KBM-7 (cell line): ENCODE measurements at places on chromosomes 6 and 20.

DNA sequence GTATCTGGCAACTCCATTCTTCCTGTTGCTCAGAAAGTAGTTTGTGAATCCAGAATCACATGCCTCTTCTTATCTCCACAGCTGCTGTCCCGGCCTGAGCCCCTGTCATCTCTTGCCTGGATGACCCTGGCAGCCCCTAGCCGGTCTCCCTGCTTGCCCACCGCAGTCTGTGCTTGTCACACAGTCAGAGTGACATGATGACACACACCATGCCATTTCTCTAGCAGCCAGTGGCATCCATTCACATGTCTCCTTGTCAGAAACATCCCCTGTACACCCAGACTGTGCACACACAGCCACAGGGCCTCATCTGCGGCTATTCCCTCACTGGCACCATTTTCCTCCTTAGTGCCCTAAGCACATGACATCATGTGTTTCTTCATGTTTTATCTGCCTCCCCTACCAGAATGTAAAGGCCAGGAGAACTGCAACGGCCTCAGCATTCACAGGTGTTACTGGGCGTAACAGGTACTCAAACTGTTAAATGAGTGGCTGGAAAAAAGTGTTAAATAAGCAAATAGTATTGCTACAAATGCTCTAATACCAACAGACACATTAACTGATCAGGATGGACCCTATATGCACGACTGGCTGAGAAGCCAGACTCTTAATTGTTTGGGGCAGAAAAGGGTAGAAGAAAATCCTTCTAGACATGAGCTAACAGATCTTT lies 9.6 kb downstream of the ABHD12 start:
- DNase-seq = no peak

- peak; percentile 66 for DNase-seq
Observed at GRCh38 chr6:100116411-100117194, 122.6 kb upstream of the MCHR2 start.

GRCh38 chr6:27161946-27162603 lies 85.4 kb upstream of the PRSS16 start:
- DNase-seq = peak; percentile 79

DNA sequence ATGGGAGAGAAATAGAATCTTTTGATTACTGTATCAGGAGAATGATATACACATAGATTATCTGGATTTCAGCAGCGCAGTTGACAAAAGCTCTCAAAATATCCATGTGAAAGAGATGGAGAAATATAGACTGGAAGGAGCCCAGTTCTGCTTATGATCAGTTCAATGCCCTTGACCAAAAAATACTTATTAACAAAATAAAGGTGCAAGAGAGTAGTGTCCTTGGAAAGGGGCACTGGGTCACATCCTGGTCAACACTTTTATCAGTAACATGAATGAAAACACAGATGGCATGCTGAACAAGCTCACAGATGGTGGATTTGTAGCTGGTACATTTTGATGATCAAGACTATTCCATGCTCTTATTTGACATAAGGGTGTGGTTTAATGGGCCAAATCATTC lies 63.9 kb upstream of the PLEKHG1 start:
- no peak for DNase-seq

- peak; percentile 86 for DNase-seq
Observed at GRCh38 chr6:219641-220198, 72.6 kb upstream of the DUSP22 start.

DNA sequence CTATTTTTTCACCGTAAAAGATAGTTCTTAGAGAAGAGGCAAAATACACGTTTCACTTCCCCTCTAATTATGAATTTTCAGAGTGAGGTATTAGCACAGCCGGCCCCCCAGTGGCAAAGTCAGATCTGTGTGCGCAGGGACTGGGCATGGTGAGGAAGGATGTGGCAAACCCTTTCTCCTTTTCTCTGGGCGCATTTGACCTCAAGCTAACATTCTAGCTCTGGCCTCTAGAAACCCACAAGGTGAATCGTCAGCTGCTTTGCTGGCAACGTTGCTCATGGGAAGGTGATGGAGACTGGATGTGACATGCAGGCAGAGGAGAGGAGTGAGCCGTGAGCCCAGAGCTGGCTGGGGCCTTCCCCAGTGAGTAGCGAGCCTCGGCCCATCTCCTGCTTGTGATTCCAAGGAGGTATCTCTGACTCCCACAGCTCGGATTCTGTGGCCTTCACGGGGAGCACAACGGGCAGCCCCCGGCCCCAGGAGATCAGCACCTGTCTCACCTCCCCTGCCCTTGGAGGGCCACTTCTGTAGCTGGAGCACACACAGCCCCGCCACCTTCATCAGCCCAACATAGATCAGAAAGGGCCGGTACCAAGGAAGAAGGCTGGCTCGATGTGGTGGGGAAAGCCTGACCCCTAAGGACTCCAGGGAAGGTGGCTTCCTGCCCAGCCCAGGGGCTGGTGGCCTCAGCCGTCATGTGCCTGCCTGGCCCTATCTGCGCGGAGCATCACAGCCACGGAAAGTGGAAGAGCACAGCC lies 152.8 kb downstream of the TAF4 start:
- no peak for DNase-seq

DNA sequence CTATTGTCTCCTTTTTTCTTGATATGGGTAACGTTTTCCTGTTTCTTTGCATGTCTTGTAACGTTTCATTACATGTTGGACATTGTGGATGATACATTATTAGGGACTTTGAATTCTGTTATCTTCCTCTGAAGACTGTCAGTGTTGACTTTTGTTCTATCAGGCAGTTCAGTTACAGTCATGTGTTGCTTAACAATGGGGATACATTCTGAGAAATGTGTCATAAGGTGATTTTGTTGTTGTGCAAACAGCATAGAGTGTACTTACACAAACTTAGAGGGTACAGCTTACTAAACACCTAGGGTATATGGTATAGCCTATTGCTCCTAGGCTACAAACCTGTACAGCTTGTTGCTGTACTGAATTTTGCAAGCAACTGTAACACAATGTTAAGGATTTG lies 64.7 kb downstream of the AK9 start:
- DNase-seq = no peak

GRCh38 chr20:49515586-49515985 lies 33.1 kb upstream of the KCNB1 start:
- DNase-seq = no peak

- DNase-seq = no peak
Observed at GRCh38 chr6:41021832-41022231, 17.2 kb downstream of the UNC5CL start.

GRCh38 chr6:109202409-109203264 lies 107.3 kb downstream of the CEP57L1 start:
- DNase-seq = no peak

GRCh38 chr6:35948725-35949124 lies 27.8 kb upstream of the SRPK1 start:
- peak; percentile 42 for DNase-seq

DNA sequence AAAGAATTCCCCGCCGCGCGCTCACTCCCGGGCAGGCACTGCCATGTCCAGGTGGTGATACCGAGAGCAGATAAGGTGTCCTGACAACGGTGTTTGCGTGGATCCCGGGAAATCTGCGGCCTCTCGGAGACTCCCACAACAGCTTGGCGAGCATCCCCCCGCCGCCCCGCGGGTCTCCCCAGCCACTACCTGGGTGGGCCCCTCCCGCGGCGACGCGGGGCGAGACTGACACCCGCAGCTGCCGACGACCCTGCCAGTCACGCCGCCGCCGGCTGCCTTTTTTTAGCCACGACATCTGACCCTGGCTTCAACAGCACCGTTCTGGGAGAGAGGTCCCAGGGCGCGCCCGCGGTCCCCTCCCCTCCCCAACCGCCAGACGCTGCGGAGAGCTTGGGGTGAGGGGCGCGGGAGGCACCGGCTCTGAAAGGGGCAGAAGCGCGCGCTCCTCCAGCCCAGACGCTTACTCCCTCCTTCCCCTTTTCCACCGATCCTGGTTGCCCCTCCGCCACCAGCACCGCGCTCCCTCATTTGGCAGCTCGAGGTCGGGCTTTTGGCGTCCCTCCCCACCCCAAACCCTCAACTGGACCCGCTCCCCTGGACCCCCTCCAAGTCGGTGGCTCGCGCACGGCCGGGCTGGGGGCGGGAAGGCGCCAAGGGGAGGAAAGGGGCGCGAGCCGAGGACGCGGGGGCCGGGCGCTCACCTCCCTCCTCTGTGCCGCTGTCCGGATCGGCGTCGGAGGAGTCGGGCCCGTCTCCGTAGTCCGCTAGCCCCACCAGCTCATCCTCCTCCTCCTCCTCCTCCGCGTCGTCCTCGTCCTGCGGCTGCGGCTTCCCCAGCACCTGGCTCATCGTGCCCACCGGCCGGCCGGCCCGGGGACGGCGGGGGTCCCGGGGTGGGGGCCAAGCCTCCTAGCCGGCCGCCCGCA lies 665 bp downstream of the RRAGD start:
- peak; percentile 78 for DNase-seq

DNA sequence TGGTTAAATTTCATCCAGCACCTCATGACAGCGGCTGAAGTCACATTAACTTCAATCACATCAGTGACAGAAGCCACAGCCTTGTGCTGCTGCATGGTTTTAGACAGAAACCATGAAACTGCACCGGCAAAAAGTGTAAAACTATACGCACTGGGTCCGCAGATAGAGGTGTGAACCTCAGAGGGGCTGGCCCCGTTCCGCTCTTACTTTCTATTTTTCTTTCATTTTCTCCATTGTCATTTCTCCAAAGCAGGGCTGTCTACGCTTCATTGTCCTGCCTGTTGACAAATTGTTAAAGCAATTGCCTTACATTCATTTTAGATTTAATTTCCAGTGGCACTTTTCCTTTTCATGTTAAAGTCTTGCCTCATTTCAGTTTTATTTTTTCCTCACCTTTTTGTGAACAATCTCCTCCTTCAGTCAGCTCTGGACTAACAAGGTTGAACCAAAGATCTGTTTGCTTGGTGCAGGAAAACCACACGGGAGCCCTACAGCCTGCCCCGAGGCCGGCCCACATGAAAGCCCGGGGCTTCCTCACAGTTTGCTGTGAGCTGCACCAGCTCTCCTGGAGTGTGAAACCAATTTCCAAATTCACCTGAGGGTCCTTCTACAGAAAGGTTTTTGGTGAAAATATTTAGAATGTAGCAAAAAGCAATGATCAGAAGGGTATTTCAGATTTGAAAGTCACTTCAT lies 63.7 kb downstream of the PRR18 start:
- no peak for DNase-seq

DNA sequence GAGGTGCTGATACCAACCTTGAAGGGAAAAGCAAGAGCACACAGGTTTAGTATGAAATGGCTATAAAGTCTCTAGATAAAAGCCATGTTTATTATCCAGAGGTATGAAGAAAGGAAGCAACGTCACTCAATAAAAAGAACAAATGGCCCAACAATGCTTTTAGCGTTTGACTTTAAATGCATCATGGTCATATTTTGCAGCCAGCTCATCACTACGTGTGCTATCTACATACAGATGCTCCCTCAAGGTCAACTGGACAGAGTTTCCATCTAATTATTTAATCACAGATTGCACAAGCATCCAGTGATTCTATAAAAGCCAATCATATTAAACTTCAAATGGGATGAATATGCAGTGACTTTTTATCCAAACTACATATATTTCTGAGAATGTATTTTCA lies 127.6 kb upstream of the SYNDIG1 start:
- DNase-seq = no peak

DNA sequence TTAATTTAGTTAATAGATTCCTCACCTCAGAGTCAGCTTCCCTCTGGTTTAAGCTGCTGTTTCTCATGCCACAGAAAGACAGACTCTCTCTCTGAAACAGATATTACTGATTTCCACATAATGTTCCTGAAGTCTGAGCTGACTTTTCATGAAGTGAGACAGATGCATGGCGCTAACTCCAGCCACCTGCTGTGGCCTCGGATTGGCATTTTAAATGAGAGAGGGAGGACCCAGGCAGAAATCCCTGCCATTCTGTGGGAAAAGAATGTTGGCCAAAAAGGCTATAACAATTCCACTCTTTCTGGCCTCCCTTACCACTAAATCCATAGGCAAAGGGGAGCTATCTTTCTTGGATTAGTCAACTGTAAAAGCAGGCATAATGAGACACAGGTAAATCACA lies 354.1 kb upstream of the CDH4 start:
- no peak for DNase-seq

DNA sequence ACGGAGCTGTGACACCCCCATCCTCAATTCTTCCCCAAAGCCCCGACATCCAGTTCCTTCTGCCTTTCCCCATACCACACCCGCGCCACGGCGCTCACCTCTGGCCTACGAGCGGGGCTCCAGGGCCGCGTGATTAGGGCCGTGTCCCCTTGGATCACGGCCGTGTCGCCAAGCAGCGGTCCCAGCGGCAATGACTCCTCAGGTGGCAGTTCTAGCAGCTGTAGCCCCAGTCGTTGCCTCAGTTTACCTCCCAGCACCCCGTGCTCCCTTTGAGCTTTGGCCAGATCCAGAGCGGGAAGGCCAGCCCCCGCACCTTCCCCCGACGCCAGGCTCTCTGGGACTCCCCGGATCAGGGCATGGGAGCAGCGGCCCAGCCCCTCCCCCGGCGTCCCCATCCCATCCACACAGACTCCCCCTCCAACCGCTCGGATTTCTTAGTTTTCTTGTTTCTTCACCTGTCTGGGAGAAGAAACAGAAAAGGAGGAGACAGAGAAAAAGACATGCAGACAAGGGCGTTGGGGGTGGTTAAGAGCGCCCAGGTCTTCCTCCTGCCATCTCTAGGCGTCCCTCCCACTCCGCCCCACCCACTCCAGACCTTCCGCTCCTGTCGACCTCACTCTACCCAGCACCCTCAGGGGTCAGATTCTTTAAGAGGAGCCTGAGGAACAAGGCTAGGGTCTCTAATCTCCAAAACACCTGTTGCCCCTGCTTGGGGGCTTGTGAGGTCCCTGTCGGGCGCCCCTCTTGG lies at the start of gene DDAH2:
TSS of gene DDAH2 (minus strand) at position 533 of the 748 bp plus-strand sequence. CDS start at position 395, 138 bp downstream.
- no peak for DNase-seq

GRCh38 chr6:163118941-163119340 lies 295.6 kb upstream of the QKI start:
- DNase-seq = no peak

GRCh38 chr20:44730441-44730840 lies 15.2 kb upstream of the KCNK15 start:
- DNase-seq = no peak

DNA sequence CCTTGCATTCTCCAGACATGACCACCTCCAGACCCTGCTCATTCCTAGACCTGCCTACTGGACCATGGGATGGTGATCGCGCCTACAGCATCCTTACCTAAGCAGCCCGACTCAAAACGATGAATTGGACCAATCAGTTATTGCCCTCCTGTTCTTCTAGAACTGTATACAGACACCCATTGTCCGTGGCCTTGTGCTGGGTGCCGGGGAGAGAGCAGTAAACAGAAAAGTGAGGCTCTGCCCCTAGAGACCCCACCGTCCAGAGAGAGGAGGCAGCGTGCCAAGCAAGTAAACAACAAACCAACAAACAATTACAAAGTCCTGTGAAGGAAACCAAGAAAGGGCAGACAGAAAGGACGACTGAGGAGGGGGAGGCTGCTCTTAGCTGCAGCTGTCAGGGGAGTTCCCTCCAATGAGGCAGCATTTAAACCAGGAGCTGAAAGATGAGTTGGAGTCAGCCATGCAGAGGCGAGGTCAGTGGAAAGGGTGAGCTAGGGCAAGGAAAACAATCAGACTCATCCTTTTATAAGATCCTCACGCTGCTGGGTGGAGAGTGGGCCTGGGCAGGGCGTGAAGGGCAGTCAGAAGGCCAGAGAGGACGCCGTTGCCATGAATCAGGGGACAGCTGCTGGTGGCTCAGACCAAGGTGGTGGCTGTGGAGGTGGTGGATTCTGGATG lies 37.6 kb upstream of the BLCAP start:
- no peak for DNase-seq

GRCh38 chr6:2616811-2617210 lies 133.9 kb downstream of the MYLK4 start:
- DNase-seq = no peak
